Activated naive CD8-positive, alpha-beta T cell treated with anti-CD3 and anti-CD28 coated beads, Interleukin-2, amount 50 U/mL, for 24 hours (primary cell): ENCODE measurements at places on chromosomes 13 and 19.

DNA sequence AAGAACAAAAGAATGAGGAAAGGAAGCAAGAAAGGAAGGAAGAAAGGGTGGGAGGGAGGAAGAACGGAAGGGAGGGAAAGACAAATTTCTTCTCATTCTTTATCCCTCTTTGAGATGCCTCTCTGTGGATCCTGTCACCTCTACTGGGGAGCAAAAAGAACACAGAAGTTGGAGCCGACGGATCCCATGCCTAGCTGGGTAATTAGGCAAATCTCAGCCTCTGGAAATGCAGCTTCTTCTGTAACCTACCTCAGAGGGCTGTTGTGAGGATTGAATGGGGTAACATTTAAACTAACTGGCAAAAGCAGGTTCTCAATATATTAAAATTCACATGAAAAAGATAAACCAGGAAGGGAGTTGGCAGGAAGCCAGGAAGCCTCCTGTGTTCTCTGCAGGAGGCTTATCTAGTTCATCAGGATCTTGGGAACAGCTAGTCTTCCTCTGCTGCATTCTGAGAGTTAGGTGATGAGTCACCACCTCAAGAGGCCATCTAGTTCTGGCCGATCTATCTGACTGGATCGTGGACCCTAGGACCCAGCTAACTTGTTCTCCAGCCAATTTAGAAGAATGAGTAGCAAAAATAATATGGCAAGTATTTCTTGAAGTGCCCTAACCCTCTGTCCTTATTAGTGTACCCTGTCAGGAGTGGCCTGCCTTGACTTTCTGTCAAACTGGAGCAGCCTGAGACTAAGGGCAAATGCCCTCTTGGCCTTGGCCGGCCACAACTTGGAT, 15.2 kb upstream of the CPB2 start:
- no peak for DNase-seq

- DNase-seq, result no peak
Measured at GRCh38 chr13:23796551-23796950, 92.6 kb downstream of the MIPEP start.

DNA sequence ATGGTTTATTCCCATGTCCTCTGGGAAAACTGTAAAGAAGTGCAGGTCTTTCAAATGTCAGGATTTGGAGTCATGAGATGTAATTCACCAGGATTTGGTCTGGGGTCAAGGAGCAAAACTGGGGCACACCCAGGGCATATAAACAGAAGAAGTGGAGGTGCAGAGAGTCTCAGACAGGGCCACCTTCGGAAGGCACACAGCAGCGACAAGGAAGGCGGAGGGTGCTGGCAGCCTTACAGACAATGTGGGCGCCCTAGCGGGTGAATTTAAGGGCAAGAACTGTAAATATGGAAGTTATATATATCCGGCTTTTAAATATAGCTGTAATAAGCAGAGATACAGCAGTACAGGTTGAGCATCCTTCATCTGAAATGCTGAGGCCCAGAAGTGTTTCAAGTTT, 31.2 kb downstream of the DHRS12 start:
- DNase-seq, result no peak

DNA sequence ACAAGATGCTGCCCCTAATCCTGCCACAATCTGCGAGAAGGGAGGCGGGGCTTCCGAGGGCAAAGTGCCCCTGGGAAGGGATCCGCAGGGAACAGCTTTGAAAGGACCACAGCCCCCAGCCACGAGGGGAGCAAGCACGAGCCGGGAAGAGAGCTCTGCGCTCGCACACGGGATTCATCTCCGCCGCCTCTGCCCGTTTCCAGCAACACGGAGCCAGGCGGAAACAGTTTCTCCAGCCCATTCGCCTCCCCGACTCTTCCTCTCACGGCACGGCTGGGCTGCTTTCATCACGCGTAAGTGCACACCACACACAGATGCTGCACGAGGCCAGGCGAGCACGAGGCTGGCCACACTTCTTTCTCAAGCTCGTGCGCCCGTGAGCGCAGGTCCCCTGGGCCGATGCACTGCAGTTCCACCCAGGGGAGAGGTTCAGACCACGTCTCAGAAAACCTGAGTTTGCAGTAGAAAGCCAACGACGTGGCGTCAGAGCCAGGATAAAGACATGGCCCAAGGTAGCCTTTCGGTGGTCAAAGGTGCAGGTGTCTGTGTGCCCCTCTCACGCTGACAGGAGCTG, 33.6 kb downstream of the NAXD start:
- no peak for DNase-seq

DNA sequence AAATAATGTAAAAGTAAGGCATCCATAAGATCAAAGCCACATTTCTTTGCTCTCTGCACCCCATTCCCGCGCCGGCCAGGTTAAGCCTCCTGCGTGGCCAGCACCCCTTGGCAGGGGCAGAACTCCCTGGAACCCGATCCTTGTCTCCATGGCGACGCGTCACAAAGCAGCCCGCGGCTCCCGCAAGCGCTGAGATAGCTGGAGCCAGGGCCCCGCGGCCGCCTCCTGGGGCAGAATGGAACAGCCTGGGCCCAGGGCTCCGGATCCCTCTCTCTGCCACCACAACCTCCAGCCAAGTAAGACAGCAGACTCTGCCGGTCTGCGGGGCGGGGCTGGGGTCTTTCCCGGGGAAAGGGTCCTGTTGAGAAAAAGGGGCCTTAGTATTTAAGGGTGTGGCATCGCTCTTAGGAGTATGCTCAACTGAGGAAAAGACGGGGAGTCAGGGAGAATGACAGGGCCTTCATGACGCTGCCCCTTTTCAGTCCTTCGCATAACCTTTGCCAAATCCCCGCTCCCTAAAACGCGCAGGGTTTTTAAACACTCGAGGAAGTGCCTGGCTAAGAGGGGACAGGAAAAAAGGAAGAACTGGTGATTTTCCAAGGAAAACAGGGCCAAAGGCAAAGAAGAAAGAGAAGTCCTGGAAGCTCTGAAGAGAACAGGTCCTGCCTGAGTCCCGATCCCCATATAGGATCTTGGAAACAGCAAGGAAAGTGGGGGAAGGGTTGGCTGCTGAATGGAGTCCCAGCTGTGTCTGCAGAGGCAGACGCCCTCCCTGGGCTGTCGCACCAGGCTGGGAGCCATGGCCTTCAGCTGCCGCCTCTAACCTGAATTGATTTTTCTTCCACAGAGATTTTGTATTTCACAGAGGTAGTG, at the start of gene TEX26:
Gene TEX26 (plus strand): TSS at position 176 of the 873 bp plus-strand sequence. CDS start 60 bp downstream, at position 236.
- no peak for DNase-seq

DNA sequence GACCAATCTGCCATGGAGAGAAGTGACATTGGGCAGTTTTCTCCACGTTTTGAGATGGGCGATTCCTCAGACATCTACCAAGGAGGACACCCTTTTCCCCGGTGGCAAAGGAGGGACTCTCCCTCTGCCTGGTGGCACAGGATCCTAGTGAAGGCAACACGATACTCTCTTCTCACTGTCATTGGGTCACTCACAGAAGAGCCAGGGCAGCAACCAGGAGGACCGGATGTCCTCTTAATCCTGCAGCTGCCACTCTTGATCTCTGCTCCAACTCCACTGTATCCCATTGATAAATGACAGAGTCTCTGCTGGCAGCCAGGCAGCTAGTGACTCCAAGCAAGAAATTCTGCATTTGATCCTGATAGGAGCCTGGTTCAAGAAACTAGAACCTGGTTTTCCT, 42.2 kb downstream of the COL4A2 start:
- no peak for DNase-seq

DNA sequence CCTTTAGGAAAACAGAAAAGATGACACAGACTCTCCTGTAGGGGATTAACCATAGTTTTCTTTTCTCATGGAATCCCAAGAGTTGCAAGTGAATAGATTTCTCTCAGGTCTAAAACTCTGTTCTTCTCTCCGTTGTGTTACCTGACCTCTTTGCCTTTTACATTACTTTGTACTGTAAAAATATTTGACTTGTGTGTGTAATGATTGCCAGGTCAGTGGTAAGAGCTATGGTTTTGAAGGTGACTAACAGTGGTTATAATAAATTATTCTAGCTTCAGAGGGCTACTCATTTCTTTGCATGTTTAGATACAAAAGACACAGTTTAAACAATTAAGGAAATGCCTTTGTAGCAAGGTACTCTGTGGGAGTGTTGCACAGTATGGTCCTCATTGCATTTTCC, 23.0 kb upstream of the PSG2 start:
- no peak for DNase-seq

DNA sequence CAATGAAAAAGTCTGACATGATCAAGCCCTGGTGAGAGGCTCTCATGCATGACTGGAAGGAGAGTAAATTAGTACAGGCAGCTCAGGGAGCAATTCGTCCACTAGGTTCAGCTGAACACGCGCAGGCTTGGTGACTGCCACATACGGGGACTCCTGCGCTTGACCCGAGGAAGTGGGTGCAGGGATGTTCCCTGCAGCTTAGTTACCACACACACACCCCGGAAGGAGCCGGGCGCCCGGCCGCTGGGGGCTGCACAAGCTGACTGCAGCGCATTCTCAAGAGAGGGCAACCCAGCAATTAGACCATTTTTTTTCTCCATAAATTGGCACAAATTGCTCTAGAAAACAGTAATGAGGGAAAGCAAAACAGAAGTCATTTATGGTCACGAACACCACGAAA, 23.0 kb upstream of the MIER2 start:
- DNase-seq, result no peak

DNA sequence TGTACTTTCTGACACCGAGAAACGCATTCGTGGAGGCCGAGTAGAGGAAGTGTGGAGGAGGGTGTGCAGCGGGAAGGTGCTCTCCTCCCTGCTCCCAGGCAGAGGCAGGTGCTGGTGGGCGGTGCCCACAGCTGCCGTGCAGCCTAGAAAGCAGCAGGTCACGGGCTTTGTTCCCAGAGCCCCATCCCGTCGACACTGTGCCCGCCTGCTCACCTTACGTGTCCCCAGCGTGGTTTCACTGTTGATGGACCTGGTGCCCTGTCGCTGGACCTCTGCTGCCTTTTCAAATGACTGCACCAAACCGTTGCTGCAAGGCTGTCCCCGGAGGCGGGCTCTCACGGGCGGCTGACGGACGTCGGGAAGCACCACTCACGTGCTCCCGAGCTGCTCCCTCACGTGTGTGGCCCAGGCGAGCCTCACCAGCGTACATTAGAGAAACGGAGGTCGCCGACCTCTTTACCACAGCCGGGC, 20.8 kb downstream of the PLEKHJ1 start:
- no peak for DNase-seq

- DNase-seq, result no peak
Measured at GRCh38 chr19:13652810-13653590, 111.3 kb upstream of the MRI1 start.

GRCh38 chr13:30873499-30873898, 32.6 kb upstream of the MEDAG start:
- DNase-seq, result no peak

- DNase-seq, result no peak
Measured at GRCh38 chr19:42086770-42087550, 11.0 kb downstream of the ZNF574 start.

DNA sequence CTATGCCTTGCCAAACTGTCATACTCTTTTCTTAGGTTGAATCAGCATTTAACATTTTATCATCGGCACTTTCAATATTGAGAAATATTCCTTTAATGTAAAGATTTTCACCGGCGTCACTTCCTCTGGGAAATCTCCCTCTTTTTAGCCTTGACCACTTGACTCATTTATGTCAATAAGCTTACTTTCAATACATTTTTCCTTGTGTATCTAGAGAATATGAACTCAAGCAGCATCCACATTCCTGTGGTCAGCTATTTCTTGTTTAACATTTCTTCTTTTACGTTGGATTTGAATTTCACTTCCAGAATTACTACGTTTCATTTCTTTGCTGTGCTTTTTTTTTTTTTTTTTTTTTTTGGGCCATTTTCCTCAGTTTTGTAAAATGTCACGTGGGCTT, 271.2 kb upstream of the HTR2A start:
- DNase-seq, result no peak

DNA sequence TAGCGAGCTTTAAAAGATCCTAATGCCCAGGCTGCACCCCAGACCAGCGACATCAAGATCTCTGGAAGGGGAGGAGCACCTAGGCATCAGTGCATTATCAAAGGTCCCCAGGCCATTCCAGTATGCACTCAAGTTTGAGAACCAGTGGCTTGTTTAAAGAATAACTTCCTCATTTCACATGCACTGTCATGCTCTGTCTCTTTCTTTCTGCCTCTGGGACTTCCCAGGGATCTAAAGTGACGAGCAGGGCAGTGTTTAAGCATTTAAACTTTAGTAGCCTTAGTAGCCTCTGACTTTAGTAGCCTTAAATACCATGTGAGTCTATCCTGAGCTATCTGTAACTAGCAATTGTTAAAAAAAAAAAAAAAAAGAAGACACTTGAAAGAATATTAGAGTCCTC, 8.9 kb upstream of the FARP1 start:
- no peak for DNase-seq

DNA sequence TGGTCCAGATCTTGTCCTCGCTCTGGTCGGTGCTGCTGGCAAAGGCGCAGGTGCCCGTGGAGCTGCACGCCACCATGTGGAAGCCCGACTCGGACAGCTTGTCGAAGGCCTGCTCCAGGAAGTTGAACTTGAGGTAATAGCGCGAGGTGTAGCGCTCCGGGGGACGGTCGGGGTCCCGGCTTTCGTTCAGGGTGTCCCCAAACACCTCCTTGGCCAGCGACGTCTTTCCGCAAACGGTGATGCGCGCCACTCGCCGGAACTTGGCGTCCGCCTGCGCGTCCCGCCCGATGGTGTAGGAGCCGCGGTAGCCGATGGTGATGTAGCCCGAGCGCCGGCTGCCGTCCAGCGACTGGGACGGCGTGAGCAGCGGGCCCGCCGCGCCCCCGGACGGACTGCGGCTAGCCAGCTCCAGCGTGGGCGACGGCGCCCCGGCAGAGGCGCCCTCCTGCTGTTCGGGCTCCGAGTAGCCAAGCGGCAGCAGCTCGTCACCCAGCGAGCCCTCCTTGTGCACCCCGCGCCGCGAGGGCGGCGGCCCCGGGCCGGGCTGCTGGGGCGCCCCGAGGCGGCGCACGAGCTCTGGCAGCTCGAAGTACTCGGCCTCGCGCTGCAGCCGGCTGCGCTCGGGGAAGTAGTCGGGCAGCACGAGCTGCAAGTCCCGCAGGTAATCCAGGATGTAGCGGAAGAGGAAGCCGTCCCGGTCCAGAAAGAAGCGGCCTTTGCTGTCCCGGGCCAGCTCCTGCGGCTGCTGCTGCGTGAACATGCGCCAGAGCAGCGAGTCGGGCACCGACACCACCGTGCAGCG, 801 bp downstream of the KCTD12 start:
- peak; percentile 59 for DNase-seq
